Fibroblast of lung (primary cell): ENCODE measurements at places on chromosomes 16 and 17. TPM values are rescaled to one million over a fixed set of nuclear protein-coding genes. Genes with fewer than 3 reads are reported as not detected.

DNA sequence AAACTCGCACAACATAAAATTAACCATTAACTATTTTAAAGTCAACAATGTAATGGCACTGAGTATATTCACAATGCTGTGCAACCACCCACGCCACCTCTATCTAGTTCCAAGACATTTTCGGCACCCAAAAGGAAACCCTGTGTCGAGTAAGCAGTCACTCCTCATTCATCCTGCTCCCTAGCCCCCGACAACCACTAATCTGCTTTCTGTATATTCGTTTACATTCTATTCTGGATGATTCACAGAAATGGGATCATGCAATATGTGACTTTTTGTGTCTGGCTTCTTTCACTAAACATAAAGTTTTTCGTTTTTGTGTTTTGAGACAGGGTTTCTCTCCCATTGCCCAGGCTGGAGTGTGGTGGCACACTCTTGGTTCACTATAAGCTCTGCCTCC, 42.2 kb upstream of the HAPSTR1 start:
- H3K36me3 ChIP-seq, result no peaks in the 10 kb centered on the region
- H3K27me3 ChIP-seq, result no peaks in the 10 kb centered on the region
- H3K4me3 ChIP-seq, result no peak overlapping the region
- peak; percentile 90 for DNase-seq
- H3K27ac ChIP-seq, result peak overlapping the region; percentile 2

DNA sequence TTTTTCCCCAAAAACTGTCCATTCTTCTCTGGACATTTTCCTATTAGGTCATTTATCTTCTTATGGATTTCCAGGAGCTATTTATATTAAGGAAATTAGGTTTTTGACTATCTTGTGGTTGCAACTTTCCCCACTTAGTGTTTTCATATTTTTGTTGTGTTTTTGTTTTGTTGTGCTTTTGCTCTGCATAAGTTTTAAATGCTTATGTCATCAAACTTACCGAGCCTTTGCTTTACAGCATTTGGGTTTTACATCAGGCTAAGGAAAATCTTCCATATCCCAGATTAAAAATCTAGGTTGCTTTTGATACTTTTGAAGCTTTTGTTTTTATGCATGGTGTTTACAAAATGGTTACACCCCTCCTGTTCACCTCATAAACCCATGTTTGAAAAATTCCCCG, 27.5 kb downstream of the MAF start:
- H3K4me3 ChIP-seq, result no peak overlapping the region
- no peak overlapping the region for H3K27ac ChIP-seq
- H3K27me3 ChIP-seq, result no peaks in the 10 kb centered on the region
- no peaks in the 10 kb centered on the region for H3K36me3 ChIP-seq

DNA sequence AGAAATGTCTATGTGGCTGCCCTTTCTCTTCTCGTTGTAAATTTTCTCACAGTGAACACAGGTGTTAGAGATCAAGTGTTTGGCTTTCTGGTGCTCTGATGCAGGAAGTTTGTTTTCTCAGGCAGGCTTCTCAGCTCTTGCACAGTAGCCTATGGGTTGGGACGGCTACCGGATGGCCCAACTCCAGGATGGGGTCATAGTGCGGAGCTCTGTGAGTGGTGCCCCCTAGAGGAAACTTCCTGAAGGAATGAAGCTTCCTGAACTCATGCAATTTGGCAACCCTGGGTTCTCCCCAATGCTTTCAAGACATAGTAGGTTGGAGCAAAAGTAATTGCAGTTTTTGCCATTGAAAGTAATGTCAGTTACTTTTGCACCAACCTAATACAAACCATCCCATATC, 407.5 kb upstream of the HSBP1 start:
- no peaks in the 10 kb centered on the region for H3K27me3 ChIP-seq
- no peaks in the 10 kb centered on the region for H3K36me3 ChIP-seq
- no peak overlapping the region for H3K27ac ChIP-seq

- no peaks in the 10 kb centered on the region for H3K27me3 ChIP-seq
- no peaks in the 10 kb centered on the region for H3K36me3 ChIP-seq
- DNase-seq, result no peak
- no peak overlapping the region for H3K27ac ChIP-seq
- H3K4me1 ChIP-seq, result no peaks in the 10 kb centered on the region
These were observed 15.4 kb downstream of the ACSM1 start for GRCh38 chr16:20681821-20682760.

GRCh38 chr16:2706611-2707311, 13.3 kb downstream of the PRSS27 start:
- peaks cover 10% of the 10 kb centered on the region for H3K36me3 ChIP-seq
- no peak for DNase-seq
- no peak overlapping the region for H3K27ac ChIP-seq
- no peaks in the 10 kb centered on the region for H3K4me1 ChIP-seq

GRCh38 chr17:51941272-51941671, 217.2 kb downstream of the CA10 start:
- no peaks in the 10 kb centered on the region for H3K36me3 ChIP-seq
- no peaks in the 10 kb centered on the region for H3K4me1 ChIP-seq
- DNase-seq, result no peak
- no peak overlapping the region for H3K4me3 ChIP-seq

- no peaks in the 10 kb centered on the region for H3K4me1 ChIP-seq
- peaks cover 11% of the 10 kb centered on the region for H3K27me3 ChIP-seq
- no peak overlapping the region for H3K27ac ChIP-seq
- H3K36me3 ChIP-seq, result no peaks in the 10 kb centered on the region
- H3K4me3 ChIP-seq, result no peak overlapping the region
- no peak for DNase-seq
These were observed 11.6 kb upstream of the RAI1 start for GRCh38 chr17:17669580-17670235.

DNA sequence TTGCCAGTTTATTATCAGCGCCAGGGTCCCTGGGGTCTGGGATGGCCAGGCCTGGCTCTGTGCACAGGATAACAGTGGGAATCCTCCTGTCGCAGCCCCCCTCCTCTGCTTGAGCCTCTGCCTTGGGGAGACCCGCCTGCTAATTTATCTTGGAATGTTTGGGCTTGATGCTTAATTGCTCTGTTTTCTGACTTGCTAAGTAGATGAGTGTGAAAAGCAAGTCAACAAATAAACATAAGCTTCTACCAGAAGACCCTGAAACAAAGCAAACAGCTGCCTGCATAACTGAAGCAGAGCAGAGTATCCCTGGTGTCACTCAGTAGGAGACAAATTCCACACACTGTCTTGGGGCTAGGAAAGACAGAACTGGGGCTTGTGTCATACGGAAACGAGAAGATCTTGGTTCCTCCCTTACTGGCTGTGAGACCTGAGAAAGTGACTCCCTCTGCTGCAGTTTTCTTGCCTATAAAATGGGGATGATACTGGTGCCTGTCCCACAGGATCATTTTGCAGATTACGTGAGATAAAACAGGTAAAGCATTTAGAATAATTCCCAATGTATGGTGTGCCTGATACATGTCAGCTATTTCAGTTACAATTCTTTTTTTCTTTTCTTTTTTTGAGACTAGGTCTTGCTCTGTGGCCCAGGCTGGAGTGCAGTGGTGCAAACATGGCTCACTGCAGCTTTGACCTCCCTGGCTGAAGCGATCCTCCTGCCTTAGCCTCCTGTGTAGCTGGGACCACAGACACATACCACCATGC, 44.8 kb upstream of the IRX3 start:
- no peak overlapping the region for H3K27ac ChIP-seq
- H3K4me1 ChIP-seq, result no peaks in the 10 kb centered on the region
- no peak overlapping the region for H3K4me3 ChIP-seq

GRCh38 chr17:44200478-44201155, 933 bp upstream of the ATXN7L3 start:
- peaks cover 14% of the 10 kb centered on the region for H3K36me3 ChIP-seq
- H3K27me3 ChIP-seq, result no peaks in the 10 kb centered on the region
- peak overlapping the region; percentile 71 for H3K4me3 ChIP-seq
- peaks cover 28% of the 10 kb centered on the region for H3K4me1 ChIP-seq
- peak overlapping the region; percentile 87 for H3K27ac ChIP-seq
- no peak for DNase-seq

- H3K27me3 ChIP-seq, result no peaks in the 10 kb centered on the region
- H3K27ac ChIP-seq, result no peak overlapping the region
- H3K4me1 ChIP-seq, result peaks cover 13% of the 10 kb centered on the region
These were observed 16.7 kb downstream of the ZBTB4 start for GRCh38 chr17:7462474-7463371.

DNA sequence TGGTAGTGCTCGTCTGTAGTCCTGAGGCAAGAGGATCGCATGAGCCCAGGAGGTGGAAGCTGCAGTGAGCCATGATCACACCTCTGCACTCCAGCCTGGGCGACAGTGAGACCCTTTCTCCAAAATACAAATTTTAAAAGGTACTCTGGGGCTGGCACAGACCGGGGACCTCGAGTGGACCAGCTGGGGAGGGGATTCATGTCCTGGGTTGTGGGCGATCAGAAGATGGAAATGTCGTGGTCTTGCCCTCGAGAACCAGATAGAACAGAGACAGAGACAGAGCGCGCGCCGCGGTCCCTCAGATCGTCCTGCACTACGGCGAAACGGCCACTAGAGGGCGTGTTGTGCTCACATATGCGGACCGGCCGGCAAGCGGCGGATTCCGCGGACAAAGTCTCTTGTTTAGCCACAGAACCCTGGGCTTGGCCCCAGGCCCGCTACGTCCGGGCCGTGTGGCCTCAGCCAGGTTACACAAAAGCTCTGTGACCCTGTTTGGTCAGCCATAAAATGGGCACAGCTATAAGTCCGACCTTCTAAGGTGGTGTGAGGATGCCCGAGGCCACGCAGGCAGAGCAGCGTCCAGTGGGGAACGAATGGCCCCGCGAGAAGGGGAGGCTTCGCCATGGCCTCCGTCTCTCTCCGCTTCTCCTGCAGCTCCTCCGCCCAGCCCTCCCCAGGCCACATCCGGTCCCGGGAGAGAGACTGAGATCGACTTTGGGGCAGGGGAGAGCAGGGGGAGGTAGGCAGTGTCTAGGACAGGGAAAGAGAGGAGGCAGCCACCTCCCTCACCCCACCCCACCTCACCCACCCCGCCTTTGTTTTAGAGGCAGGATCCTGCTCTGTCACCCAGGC, 14.6 kb upstream of the SBK1 start:
- H3K27ac ChIP-seq, result no peak overlapping the region
- H3K36me3 ChIP-seq, result no peaks in the 10 kb centered on the region
- peak overlapping the region; percentile 60 for H3K4me3 ChIP-seq
- DNase-seq, result peak; percentile 62

GRCh38 chr16:84841787-84842300, 22.1 kb downstream of the CRISPLD2 start:
- H3K27ac ChIP-seq, result no peak overlapping the region
- peaks cover 24% of the 10 kb centered on the region for H3K4me1 ChIP-seq
- H3K36me3 ChIP-seq, result peaks cover 8% of the 10 kb centered on the region
- H3K27me3 ChIP-seq, result no peaks in the 10 kb centered on the region
- H3K4me3 ChIP-seq, result no peak overlapping the region

- no peaks in the 10 kb centered on the region for H3K36me3 ChIP-seq
- H3K4me1 ChIP-seq, result no peaks in the 10 kb centered on the region
- no peak overlapping the region for H3K4me3 ChIP-seq
- no peak for DNase-seq
- H3K27ac ChIP-seq, result no peak overlapping the region
These were observed 45.1 kb downstream of the AHSP start for GRCh38 chr16:31572821-31573220.

- H3K36me3 ChIP-seq, result no peaks in the 10 kb centered on the region
- H3K4me1 ChIP-seq, result no peaks in the 10 kb centered on the region
- H3K27me3 ChIP-seq, result peaks cover 5% of the 10 kb centered on the region
- H3K27ac ChIP-seq, result no peak overlapping the region
These were observed 39.3 kb downstream of the ENGASE start for GRCh38 chr17:79113699-79114457.

DNA sequence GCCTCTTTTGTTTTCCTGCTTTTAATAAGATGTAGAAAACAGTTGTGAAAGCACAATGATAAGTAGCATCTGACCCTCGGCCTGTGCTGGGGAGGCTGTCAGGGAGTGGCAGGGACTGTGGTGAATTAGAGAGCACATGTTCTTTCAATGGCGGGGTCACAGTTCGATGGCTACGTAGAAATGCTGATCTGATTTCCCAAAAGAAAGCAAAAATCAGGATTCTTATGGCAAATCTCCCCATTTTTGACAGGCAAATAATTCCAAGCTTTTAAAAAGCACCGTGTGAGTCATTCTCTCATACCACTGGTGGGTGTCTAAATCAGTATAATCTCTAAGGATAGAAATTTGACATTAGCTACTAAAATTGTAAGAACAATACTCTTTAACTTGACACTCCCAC, 4.2 kb upstream of the MAPK7 start:
- peaks cover 9% of the 10 kb centered on the region for H3K4me1 ChIP-seq
- H3K36me3 ChIP-seq, result no peaks in the 10 kb centered on the region

DNA sequence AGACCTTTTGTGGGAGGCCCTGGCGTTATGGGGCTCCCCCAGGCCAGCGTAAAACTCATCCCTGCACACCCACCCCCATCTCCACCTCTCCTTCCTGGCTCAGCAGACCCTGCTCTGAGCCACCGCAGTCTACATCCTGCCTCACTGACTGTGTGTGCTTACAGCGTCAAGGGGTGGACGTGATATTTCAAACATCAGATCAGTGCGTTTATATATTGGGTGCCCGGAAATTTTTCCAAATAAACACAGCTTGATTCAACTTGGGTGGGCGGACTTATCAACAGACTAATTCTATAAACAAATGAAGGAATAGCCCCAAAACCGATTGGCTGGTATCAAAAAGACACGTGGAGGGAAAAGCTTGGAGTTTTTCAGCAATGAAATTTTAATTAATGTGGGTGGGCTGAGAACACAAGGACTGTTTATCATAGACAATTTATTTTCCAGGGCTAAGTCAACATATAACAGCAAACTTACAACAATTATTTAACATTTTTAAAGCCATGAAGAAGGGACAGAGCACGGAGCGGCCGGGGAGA, at the start of gene FOXL1:
Gene FOXL1, plus strand, starts transcription at position 489 of the 539 bp plus-strand sequence. CDS start 175 bp downstream, outside the sequence.
- peak within 1 kb of the TSS; percentile 97 for H3K27ac ChIP-seq
- peak within 1 kb of the TSS; percentile 77 for H3K4me3 ChIP-seq
- peaks cover 15% of the 10 kb centered on the region for H3K4me1 ChIP-seq
- H3K36me3 ChIP-seq, result no peaks in the 10 kb centered on the region
- peak; percentile 93 for DNase-seq

- no peak for DNase-seq
- H3K4me1 ChIP-seq, result no peaks in the 10 kb centered on the region
- no peak overlapping the region for H3K4me3 ChIP-seq
- no peaks in the 10 kb centered on the region for H3K36me3 ChIP-seq
- H3K27ac ChIP-seq, result no peak overlapping the region
These were observed 23.5 kb downstream of the ORC6 start for GRCh38 chr16:46712911-46713310.

GRCh38 chr16:78353640-78354275, 254.3 kb downstream of the WWOX start:
- no peaks in the 10 kb centered on the region for H3K27me3 ChIP-seq
- H3K36me3 ChIP-seq, result no peaks in the 10 kb centered on the region
- no peaks in the 10 kb centered on the region for H3K4me1 ChIP-seq
- no peak overlapping the region for H3K27ac ChIP-seq
- no peak overlapping the region for H3K4me3 ChIP-seq
- no peak for DNase-seq

- H3K27ac ChIP-seq, result no peak within 1 kb of the TSS
- peaks cover 5% of the 10 kb centered on the region for H3K27me3 ChIP-seq
- DNase-seq, result peak; percentile 98
These were observed at the start of gene JUP for GRCh38 chr17:41786227-41787020. TSS of gene JUP (minus strand) at chr17:41786711. CDS start at chr17:41771854, 14,857 bp downstream.

Gene FBXW10B
- total RNA-seq, result 0.26 and 0.50 TPM in 2 replicates

Gene WFDC1
- total RNA-seq, result 3.1 and 34.0 TPM in 2 replicates

Gene DLX4
- total RNA-seq, result not detected in 2 replicates

Gene ASPHD1
- 5.4 and 5.9 TPM in 2 replicates for total RNA-seq
